ENCODE measurements at places on chromosomes 7 and 10.

GRCh38 chr10:123021517-123021916, 12.7 kb downstream of the ACADSB start:
- no peak for DNase-seq

DNA sequence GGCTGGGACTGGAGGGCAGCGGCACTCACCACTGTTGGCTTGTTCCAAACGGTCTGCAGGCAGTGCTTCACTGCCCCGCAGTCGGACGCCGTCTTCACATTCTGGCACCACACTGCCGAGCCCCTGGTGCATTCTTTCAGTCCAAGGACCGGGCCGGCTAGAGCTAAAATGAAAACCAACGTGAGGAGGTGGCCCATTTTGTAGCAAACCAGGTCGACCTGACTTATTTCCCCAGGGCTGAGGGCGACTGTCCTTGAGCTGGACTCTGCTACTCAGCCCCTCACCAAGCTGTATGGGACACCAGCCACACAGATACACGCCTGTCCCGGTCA, 16.7 kb downstream of the PSAP start:
- no peak for DNase-seq

DNA sequence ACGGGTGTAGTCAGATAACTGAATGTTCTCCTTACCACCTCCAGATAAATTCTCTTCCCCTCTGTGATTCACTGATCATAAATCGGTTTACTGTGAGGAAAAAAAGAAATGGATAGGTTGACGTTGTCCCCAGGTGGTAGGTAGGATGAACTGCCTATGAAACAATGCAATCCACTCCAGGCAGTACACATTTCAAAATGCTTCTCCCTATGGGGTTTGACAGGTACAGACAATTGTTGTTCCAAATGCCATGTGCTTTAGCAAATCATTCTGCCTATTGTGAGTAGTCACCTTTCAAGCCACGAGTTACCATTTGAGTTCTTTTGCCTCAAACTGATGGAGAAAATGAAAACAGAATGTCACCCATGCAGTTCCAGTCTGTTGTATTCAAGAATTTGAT, 21.8 kb downstream of the VIM start:
- DNase-seq = no peak

GRCh38 chr10:79582096-79582495, 21.9 kb upstream of the SFTPA2 start:
- DNase-seq = no peak

GRCh38 chr7:1693991-1694524, 24.0 kb downstream of the ELFN1 start:
- peak; percentile 3 for DNase-seq

DNA sequence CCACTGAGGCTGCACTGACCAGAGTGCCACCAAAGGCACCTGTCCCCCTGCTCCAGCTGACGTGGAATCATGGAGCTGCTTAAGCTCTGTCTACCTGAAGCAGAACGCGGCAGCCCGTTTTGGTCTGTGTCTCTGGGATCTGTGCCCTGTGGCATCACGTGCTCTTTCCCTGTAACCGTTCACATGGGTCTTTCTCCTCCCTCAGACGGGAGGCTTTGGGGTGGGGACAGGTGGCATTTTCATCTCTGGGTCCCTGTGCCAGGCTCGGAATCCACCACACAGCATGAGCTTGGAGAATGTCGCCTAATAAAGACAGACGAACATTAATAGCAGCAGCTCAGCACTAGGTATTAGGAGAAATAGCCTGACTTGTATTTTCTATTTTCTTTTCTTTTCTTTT, 1.6 kb upstream of the ADAP1 start:
- no peak for DNase-seq

GRCh38 chr7:96179837-96180236, 142.1 kb downstream of the SLC25A13 start:
- DNase-seq = no peak

Measured in stromal cell of bone marrow (primary cell).